Gastroesophageal sphincter (tissue), 4 donors: ENCODE measurements at places on chromosomes 4 and X. TPM values are rescaled to one million over a fixed set of nuclear protein-coding genes. Genes with fewer than 3 reads are reported as not detected.
A peak's percentile ranks its signal among the peaks of the same experiment; 100 is the strongest.

DNA sequence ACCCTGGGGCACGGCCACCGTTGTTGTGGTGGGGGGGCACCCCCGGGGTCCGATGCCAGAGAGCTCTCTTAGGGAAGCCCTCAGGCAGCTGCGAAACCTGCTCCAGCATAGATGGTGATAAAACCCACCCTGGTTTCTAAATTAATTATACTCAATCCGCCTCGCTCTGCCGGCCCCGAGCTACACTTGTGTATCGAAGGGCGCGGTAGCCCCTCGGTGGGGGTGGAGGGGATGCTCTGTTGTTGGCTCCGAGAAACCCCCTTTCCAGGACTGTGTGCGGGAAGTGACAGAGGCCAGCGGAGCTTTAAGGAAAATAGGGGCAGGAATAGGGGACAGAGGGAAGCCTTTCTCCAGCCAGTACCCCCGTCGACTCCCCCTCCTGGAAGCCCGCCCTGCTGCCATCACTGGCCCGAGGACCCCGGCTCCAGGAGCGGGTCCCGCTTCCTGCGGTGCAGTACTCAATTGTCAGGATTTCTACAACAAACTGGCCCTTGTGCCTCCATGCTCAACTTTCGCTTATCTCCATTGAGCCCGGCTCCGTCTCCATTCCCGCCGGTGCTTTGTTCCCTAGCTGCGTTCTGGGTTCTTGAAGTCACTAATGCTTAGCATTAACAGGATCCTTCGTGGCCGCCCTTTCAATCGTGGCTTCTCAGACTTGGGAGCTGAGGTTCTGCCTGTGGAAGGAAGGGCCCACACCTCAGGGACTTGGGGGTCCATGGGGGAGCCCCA lies 408.2 kb downstream of the BCOR start:
- peak; percentile 1 for ATAC-seq

GRCh38 chr4:119315036-119315435 lies 6.9 kb downstream of the FABP2 start:
- ATAC-seq: no peak

- no peak for ATAC-seq
These were observed 14.8 kb downstream of the DOK7 start for GRCh38 chr4:3477750-3478430.

- ATAC-seq: no peak
These were observed 175.9 kb downstream of the SLC39A8 start for GRCh38 chr4:102169345-102169744.

- ATAC-seq: no peak
These were observed 143.0 kb downstream of the STIM2 start for GRCh38 chr4:27003642-27004113.

DNA sequence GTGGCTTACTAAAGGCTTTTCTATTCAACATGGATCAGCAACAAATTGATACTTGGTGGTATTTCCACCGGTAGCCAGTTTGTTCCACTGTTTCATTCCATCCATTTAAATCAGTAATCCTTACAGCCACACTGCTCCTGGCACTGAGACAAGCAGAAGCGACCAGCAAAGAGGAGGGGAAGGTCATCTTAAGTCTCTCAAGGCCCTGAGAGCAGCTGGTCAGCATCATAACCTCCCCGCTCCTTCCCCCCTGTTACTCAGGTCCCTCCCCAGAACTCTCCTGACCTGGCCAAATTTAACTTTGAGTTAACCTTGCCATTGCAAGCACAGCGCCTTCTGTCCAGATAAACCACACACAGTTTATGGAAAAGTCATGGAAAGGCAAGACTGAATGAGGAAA lies 331.3 kb upstream of the KLF3 start:
- ATAC-seq: no peak

GRCh38 chrX:9286234-9286633 lies 178.6 kb upstream of the TBL1X start:
- no peak for ATAC-seq

GRCh38 chr4:29459926-29460325 lies 1260.2 kb upstream of the PCDH7 start:
- no peak for ATAC-seq

- no peak for ATAC-seq
These were observed 153.5 kb upstream of the PJA1 start for GRCh38 chrX:69318651-69319340.

DNA sequence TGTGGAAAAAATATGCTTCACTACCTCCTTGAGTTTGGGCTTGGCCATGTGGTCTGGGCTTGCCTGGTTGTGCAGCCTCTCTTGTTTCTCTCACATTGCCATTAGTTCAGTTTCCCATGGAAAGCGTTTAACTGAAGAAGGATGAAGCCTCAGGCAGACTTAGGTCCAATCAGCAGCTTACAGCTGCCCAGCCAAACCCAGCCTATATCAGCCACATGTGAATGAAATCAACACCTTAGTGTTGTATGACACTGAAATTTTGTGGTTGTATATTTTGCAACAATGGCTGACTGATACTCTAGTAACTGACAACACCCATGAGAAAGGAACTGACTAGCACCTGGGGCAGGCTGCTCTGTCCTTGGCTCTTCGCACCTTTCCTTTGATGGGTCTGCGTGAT lies 81.2 kb downstream of the KLF8 start:
- no peak for ATAC-seq

DNA sequence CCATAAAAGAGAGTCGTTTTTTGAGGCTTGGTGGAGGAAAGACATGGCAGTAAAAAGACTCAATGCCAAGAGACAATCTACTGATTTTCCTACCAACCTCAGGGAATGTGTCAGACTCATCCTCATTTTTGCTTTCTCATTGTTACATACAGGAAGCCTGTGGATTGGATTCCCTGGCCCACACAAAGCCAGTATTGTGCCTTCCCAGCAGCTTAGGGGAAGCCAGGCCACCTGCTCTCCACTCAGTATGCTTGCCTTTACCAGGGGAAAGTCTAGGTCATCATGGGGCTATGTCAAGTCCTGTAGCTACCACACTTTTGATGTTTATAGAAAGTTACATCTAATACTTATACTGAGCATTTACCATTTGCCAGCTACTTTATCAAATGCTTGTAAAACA lies 11.0 kb downstream of the BMX start:
- ATAC-seq: no peak

DNA sequence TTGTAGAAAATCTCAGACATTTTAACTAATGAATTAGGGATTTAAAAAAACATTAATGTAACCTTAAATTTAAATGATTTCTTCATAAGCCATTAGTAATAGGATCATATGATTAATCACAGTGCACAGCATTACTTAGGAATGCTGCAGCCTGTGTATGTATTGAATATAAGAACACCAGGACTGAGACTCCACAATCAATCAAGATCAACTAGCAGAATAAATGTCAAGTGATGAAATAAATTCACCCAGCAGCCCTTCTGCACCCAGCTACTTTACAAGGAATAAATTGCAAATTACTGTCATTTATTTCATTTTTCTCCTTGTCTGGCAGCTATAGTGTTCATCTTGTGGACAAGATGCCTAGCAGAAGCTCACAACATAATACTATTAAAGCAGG lies 46.5 kb downstream of the NEIL3 start:
- no peak for ATAC-seq

GRCh38 chr4:7655511-7656243 lies 220.9 kb upstream of the PSAPL1 start:
- ATAC-seq: no peak

GRCh38 chr4:174318829-174319764 lies 35.4 kb downstream of the CEP44 start:
- ATAC-seq: no peak

DNA sequence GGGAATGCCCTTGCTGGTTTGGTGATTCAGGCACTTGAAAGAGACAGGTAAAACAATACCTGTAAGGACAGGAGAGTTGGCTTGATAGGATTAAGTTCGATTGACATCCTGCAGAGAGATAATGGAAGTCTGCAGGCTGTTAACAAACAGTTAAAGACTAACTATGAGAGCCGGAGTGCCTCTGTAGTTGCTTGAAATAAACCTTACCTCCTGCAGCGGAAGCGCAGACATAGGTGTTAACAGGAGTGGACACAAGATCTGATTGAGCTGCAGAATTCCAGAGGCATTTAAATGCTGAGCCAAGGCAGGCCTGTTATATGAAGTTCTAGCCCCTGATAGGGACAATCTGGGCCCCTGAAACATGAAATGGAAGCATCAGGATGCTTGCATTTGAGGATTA lies 416.7 kb upstream of the MAOA start:
- no peak for ATAC-seq

- no peak for ATAC-seq
These were observed 566 bp upstream of the LIMCH1 start for GRCh38 chr4:41537292-41537890.

GRCh38 chrX:27966492-27966891 lies 14.8 kb downstream of the DCAF8L1 start:
- no peak for ATAC-seq

- no peak for ATAC-seq
These were observed 35.8 kb downstream of the AMELX start for GRCh38 chrX:11329021-11329420.

NXF2 gene
- total RNA-seq: not detected

ADH7 gene
- 1.2 TPM for total RNA-seq

DIPK2B gene
- 23.8 TPM for total RNA-seq

NAA11 gene
- total RNA-seq: not detected

TEX13C gene
- total RNA-seq: not detected

HTT-AS gene
- total RNA-seq: not detected

GATB gene
- total RNA-seq: 10.6 TPM

PCSK1N gene
- 2.3 TPM for total RNA-seq

GPAT3 gene
- total RNA-seq: 3.2 TPM

GABRA4 gene
- 0.16 TPM for total RNA-seq

RHOXF2B gene
- total RNA-seq: not detected

SMIM31 gene
- not detected for total RNA-seq

SPRY1 gene
- total RNA-seq: 79.3 TPM
